ENCODE measurements at places on chromosomes 16 and 17.

GRCh38 chr17:6100146-6100545, 30.0 kb downstream of the WSCD1 start:
- no peak for DNase-seq

GRCh38 chr16:80208743-80209142, 332.1 kb upstream of the DYNLRB2 start:
- no peak for DNase-seq

DNA sequence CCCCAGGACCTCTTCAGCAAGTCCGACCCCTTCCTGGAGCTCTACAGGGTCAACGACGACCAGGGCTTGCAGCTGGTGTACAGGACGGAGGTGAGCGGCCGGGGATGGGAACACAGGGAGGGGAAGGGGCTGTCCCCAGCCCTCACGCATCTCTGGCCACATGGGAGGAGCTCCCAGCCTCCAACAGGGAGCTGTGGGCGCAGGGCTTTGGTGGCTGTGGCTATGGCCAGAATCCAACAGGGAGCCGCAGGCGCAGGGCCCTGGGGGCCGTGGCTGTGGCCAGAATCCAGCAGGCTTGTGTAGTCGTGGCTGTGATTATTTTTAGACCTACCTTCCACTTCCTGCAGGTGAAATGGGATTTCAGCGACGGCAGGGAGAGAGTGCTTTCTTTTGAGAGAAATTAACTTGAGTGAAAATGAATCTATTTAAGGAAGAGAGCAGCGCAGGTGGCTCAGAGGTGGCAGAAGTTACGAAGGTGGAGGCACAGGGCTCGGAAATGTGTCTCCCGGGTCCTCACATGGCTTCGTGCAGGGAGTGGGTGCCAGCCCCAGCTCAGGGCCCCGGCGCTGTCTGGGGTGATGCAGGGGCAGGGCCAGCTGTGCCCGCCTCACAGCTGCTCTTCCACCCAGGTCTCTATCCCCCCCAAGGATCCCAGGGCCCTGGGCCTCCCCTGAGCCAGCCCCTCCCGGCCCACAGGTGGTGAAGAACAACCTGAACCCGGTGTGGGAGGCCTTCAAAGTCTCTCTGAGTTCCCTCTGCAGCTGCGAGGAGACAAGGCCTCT, 9.4 kb downstream of the CPNE7 start:
- DNase-seq: no peak

GRCh38 chr17:59004338-59005111, 102.2 kb downstream of the TRIM37 start:
- no peak for DNase-seq

- no peak for DNase-seq
These were observed 195.7 kb upstream of the WSCD1 start for GRCh38 chr17:5874486-5874885.

DNA sequence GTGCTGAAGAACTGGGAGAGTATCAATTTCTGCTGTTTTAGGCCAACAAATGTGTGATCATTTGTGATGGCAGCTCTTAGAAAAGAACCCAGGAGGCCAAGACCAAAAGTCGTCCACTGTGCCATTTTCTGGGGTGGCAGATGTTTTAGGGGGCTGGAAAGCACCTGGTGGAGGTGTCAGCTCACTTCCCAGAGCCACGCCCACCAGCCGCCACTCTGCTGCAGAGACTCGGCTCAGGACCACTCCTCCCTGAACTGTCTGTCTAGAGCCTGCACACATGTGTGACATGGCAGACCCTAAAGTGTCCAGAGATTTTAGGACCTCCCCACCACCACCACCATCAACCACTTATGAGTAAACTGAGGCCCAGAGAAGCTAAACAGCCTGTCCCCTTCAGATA, 23.9 kb upstream of the RPL38 start:
- DNase-seq: no peak

- no peak for DNase-seq
These were observed 301.7 kb upstream of the PMFBP1 start for GRCh38 chr16:72473631-72474030.

DNA sequence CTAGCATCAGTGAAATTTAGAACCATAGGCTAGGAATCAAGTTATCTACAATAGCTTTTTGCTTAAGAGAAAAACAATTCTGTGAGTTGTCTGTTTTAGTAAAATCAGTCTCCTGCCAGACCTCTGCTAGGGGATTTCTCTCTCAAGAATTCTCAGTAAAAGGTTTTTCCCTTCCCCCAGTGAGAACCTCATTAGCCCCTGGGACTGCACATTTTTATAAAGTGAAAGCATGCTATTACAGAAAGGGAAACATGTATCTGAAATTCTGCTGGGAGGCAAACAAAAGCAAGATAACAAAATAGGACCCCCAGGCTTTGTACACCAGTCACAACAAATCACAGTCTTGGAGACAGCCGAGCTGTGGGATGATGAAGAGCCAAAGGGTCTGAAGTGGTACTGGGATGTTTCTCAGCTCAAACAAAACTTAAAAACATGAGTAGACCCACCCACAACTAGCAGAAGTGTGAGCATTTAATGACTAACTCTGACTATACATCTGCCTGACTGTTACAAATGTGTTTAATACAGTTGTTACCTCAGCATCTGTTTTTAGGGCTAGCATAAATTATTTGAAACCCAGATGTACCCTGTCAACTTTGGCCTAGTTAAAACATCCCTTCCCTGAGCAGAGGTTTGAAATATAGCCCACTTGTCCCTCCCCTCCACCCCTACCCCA, 20.0 kb upstream of the GLG1 start:
- DNase-seq: no peak

GRCh38 chr17:83093506-83093905, 14.1 kb downstream of the METRNL start:
- no peak for DNase-seq

DNA sequence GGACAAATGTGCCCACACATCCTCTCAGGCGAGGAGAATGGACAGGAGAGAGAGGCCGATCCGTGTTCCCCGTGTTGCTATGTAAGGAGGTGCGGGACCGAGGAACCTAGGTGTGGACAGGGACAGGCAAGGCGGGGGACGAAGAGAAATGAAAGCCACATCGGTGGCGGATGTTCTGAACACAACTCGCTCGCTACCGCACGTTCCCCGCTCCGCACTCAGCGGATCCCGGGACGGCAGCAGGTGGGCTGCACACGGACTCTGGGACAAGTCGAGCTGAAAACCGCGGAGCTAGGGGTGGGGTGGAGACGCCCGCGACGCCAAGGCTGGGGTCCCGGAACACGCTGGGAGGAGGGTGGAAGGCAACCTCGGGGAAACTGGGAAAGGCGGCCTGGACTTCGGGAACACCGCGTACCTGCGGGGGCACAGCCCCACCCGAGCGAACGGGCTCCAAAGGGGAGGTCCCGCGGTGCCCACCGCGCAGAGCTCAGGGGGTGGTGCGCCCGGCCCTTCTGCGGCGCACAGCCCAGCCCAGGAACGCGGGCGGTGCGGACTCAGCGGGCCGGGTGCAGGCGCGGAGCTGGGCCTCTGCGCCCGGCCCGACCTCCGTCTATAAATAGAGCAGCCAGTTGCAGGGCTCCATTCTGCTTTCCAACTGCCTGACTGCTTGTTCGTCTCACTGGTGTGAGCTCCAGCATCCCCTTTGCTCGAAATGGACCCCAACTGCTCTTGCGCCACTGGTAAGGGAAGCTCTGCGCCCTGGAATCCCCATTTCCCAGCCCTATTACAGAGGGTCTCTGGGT, at the start of gene MT1E:
Gene MT1E (plus strand): TSS at position 642 of the 803 bp plus-strand sequence. CDS start 71 bp downstream, at position 713.
- no peak for DNase-seq
